ENCODE measurements at places on chromosomes 2 and 18.

DNA sequence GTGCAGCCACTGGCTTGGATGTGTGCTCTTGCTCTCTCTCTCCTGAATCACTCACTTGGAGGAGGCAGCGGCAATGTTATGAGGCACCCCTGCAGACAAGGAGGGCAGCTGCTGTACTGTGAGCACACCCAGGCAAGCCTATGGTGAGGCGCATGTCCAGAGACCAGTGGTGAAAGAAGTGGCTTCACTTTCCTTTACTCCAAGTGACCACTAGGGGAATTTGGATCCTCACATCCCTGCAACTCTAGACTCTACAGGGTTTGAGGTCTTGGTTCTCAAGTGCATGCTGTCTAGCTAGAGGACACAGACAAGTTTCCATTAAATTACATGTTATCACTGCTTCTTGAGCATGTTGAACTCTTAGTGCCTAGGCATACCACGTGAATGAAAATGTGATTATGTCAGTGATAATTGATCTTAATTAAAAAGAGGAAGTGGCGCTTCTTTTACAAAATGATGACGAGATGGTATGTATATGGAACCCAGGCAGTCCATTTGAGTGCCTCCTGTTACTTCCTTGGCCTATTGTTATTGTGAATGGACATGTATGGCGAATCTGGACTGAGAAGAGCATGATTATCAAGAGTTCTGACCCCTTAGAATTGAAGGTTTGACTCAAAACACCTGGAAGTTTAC, 181.0 kb upstream of the CDH2 start:
- DNase-seq: no peak

GRCh38 chr2:144983107-144983506, 463.2 kb upstream of the ZEB2 start:
- no peak for DNase-seq

GRCh38 chr2:2698182-2699120, 367.4 kb upstream of the MYT1L start:
- no peak for DNase-seq

- no peak for DNase-seq
These were observed 412.1 kb upstream of the TRIB2 start for GRCh38 chr2:12304564-12305171.

- DNase-seq: peak; percentile 33
These were observed 69.3 kb downstream of the MARCO start for GRCh38 chr2:119011162-119011909.

- DNase-seq: no peak
These were observed 241.5 kb downstream of the ICOS start for GRCh38 chr2:204177977-204178522.

GRCh38 chr2:100623033-100623715, 60.4 kb downstream of the PDCL3 start:
- DNase-seq: no peak

DNA sequence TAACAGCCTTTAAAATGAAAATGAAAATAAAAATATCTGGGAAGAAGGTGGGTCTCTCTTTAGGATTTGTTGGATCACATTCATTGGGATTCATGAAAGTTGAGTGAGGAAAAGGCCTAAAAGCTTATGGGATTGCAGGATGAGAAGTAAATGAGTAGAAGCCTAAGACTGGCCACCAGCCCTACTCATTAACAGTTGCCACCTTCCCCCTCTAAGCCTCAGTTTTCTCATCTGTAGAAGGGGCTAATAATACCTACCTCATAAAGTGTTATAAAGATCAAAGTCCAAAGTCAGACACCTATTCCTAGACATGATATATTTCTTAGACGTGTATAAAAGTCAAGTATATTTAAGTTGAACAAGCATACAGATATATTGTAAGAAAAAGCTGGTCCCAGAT, 23.8 kb downstream of the RDH14 start:
- DNase-seq: no peak

DNA sequence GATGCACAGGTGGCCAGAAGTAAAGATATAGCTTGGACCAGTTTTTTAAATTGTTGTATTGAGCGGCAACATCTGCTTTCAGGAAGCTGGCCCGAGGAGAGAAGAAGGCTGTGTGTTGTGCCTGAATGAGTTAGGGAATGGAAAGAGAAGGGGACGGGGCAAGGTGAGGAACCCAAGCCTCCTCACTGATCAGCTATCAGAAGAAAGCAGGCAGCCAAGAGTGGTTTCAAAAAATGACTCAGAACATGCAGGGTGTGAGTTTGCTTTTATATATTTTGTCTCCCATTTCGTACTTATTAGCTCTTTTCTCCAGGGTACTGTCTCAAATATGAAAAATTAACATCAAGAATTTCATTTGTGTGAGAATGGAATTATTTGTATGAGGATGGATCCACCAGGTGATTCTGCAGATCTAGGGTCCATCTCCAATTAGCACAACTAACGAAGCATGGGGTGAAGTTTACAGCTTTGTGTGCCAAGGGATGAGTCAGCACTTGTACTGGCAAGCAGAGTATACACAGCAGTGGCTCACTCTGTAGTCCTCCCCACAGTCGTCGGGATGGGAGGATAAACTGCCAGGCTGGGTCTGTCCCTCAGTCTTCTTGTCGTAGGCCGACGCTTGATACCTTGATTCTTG, 175.7 kb downstream of the PIEZO2 start:
- no peak for DNase-seq

DNA sequence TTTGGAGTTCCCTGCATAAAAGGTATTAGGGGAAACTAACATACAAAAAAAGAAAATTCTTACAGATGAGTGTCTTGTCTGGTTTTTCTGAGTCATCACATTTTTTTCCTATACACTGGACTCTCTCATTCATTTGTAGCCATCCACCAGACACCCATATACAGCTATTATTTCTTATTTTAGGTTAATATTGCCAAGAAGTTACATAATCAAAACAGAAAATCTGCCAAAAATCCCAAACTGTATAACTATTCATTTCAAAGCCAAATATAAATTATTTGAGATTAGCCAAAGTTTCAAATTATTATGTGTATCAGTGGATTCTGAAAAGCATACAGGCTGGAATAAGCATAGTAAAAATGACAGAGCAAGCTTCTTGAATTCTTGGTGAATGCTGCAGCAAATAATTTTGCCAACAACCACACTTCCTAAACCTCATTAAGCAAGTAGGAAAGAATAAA, 191.2 kb downstream of the NCKAP5 start:
- DNase-seq: peak; percentile 59

DNA sequence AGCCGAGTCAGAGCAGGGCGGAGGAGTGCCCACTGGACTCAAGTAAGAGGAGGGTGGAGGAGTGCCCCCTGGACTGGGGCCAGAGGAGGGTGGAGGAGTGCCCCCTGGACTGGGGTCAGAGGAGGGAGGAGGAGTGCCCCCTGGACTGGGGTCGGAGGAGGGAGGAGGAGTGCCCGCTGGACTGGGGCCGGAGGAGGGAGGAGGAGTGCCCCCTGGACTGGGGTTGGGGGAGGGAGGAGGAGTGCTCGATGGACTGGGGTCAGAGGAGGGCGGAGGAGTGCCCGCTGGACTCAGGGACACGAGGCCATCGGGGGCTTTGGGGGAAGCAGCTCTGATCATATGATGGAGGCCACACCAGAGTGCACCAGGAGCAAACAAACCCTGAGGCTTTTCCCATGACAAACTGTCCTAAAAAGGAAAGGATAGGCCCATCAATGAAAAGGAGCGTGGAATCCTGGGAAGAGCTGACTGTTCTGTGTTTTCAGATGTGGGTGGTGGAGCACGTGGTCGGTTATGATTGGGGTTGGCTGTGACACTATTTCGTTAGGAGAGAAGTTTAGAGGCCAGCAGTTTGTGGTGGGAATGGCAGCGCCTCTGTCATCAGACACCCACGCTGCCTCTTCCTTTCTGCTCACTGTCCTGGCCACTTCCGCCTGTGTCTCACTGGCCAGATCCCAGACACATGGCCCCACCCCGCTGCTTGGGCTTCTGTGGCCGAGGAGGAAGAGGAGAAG, 24.5 kb upstream of the HPCAL1 start:
- DNase-seq: peak; percentile 37

GRCh38 chr18:48868468-48869466, 82.0 kb downstream of the SMAD7 start:
- no peak for DNase-seq

DNA sequence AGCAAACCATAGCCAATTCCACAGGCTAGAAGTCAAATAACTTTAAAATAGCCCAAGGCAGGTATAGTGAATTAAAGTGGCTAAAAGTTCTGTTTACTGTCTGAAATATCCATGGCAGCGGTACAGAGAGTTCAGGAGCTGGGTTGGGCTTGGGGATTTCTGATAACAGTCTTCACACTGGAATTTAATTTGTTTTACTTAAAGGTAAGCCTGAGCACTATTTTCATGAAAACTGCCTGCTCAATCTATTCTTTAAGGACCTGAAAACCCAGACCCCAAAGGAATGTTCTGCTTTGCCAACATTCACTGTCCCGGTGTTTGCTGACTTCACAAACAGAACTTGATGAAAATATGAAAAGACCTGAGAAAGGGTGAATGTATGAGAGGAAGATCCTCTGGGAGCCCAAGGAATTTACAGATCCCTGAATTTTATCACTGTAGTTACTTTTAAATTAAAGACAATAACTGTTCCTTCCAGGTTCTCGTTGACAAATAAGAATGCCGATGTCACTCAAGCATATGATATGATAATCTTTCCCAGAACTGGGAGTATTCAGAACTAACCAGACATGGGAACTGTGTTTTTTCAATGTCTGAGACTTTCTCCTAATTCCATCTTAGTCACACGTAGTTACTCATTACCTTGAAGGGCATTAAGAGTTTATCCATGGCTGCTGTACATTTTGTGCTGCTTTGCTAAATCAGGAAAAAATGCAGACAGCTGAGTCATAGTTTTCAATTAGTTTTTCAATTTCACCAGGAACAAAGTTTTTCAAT, 28.3 kb upstream of the ITGB6 start:
- peak; percentile 85 for DNase-seq

DNA sequence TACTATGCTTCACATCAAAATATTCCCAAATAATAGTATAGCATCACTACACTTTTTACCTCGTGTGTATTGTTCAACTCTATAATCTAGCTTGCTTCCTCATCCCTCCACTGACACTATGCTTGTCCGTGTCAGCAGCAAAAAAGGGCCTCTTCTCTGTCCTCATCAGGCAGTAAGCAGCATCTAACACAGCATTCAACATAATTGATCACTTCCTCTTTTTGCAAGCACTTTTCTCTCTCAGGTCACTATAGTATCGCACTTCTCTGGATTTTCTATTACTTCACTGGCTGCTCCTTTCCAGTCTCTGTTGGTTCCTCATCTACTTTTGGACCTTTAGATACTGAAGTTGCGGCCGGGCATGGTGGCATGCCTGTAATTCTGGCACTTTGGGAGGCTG, 64.9 kb upstream of the ZSWIM2 start:
- DNase-seq: no peak

GRCh38 chr2:6951046-6951445, 33.8 kb downstream of the RNF144A start:
- DNase-seq: no peak

GRCh38 chr2:47487498-47487875, 84.5 kb downstream of the MSH2 start:
- no peak for DNase-seq

DNA sequence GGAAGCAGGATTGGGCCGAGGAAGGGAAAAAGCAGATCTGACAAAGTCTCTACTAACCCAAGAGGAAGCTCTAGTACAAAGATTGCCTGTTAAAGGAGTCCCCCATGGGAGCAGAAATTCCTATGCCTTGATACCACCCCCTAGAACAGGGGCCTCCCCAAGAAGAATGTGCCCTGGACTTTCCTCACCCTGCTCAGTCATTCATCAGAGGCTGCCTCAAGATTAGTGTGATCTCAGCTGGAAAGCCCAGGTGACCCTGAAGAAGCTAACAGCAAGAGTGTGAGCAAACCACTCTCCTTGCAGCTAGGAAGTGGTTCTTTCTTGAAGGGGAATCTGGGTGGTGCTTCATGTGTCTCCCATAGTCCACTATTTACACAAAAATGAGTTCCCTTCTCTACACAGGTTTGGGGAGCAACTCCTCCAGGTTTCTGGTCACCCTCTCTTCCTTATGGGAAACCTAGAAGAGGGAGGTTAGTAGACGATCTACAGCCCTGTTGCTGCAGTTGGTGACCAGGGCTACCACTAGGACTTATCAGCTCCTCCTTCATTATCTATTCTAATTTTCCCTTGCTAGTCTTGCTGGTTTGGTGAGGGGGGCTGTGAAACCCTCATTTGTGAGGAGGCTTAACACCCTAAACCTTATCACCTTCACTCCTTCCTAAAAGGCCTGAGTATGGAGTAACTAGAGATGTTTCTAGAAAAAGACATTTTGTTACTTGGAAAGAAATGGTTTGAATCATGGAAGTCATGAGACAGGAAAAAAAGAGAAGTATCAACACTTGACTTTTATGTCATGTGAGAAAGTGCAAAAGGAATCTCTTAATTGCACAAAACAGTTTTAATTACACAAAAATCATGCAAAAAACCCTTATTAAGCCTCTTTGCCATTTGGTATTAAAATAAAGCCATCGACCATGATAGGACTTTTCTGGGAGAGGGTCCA, 2.9 kb upstream of the WDR7 start:
- no peak for DNase-seq

GRCh38 chr2:66574701-66575624, 140.0 kb downstream of the MEIS1 start:
- peak; percentile 96 for DNase-seq

GRCh38 chr2:20611077-20611843, 39.6 kb downstream of the HS1BP3 start:
- peak; percentile 88 for DNase-seq

DNA sequence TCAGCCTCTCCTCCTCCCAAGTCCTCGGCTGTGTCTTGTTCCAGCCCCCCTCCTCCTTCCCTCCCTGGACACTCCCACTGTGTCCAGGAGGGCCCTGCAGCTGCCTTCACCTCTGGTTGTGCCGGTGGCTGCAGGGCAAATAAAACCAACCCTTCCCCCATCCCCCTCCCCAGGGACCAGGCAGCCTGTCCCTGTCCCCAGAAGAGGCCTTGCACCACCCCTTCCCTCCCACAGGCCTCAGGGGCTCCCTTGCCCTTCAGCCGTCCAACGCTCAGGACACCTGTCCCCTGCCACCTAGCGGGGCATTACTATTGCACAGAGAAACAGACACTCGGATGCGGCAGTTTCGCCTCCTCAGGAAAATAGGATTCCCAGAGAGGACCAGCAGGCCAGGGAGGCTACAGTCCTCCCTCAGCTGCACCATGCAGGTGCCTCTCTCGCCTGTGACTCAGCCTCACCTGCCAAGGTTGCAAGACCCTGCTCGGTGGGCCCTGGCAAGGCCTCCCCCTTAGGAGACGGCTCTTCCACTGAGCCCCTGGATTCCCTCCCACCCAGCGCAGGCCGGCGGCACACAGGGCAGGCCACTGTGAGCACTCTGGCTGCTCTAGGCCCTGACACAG, 5.5 kb upstream of the GPC1 start:
- no peak for DNase-seq

DNA sequence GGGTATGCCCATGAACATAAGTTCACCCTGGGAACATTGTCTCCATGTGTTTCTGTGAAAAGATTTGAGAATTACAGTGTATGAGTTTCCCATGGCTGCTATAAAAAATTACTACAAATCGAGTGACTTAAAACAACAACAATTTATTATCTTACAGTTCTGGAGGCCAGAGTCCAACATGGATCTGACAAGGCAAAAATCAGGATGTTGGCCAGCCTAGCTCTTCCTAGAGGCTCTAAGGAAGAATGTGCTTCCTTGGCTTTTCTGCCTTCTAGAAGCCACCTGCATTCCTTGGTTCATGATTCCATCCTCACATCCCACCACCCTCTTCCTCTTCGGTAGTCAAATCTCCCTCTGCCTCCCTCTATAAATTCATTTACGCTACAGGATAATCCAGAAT, 38.6 kb downstream of the FAM124B start:
- DNase-seq: no peak
